ENCODE measurements at places on chromosomes 12 and 14.

GRCh38 chr12:102753802-102754201, 163.2 kb downstream of the PAH start:
- DNase-seq, result no peak

DNA sequence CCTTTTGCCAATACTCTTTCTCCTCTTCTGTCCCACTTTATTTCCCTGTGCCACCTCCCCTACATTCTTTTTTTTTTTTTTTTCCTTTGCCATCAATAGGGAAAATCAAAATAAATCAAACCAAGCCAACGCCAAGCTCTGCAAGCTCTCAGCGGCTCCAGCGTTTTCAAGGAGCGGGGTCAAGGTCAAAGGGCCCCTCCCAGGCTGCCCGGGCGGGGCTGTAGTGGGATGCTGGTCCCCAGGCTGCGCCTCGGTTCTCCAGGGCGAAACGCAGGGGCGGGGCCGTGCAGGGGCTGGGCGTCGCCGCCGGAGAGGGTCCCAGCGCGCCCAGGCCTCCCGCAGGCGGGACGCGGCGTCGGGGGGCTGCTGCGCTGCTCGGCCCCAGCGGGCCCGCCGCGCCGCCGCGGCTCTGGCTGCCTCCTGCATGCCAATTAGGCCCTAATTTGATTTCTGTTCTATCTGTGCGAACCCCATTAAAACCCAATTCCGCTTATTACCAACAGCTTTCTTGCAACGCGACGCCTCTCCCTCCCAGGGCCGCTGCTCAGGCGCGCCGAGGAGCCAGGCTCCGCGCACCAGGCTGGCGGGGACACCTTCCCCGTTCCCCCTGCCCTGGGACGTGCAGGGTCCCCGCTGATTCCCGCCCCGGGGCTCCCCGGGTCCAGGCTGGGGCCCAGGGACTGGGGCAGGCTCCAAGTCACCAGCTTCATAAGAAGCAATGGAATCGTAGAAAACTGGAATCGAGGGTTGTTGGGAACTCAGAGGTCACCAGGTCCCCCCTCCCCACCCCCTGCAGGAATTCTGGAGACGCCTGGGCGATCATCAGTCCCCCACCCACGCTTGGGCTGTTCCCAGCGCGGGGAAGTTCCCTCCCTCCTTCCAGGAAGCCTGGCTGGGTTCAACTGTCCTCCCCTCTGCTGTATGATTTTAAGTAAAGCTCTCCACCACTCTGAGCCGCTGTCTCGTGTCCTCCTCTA, 50.7 kb upstream of the MAP1LC3B2 start:
- peak; percentile 81 for DNase-seq

- no peak for DNase-seq
Measured at GRCh38 chr14:24321212-24321975, 10.1 kb downstream of the LTB4R start.

- DNase-seq, result no peak
Measured at GRCh38 chr14:41950428-41951151, 343.9 kb downstream of the LRFN5 start.

GRCh38 chr14:53710615-53711014, 246.0 kb downstream of the BMP4 start:
- no peak for DNase-seq

DNA sequence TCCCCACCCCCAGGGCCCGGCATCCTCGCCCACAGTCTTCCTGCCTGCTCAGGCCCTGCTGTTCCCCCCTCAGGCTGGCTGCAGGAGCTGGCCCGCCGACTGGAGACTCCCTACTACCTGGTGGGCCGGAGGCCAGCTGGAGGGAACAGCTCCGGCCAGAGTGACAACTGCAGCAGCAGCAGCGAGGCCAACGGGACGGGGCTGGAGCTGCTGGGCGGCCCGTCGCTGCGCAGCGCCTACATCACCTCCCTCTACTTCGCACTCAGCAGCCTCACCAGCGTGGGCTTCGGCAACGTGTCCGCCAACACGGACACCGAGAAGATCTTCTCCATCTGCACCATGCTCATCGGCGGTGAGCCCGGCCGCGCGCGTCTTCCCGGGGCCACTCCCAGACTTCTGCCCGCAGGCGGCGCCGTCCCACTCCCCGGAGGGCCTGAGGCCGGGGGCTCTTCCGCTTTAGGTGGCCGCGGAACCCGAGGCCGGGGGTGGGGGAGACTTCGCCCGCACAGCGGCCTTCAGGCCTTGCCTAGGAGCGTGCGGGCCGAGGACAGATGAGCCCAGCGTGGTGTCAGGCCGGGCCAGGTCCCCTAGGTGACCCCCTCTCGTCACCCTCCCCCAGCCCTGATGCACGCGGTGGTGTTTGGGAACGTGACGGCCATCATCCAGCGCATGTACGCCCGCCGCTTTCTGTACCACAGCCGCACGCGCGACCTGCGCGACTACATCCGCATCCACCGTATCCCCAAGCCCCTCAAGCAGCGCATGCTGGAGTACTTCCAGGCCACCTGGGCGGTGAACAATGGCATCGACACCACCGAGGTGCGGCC, 10.2 kb downstream of the KCNH3 start:
- no peak for DNase-seq

- DNase-seq, result no peak
Measured at GRCh38 chr12:131681257-131681620, 29.7 kb upstream of the SFSWAP start.

- peak; percentile 80 for DNase-seq
Measured at GRCh38 chr12:113854385-113855142, 111.6 kb downstream of the RBM19 start.

DNA sequence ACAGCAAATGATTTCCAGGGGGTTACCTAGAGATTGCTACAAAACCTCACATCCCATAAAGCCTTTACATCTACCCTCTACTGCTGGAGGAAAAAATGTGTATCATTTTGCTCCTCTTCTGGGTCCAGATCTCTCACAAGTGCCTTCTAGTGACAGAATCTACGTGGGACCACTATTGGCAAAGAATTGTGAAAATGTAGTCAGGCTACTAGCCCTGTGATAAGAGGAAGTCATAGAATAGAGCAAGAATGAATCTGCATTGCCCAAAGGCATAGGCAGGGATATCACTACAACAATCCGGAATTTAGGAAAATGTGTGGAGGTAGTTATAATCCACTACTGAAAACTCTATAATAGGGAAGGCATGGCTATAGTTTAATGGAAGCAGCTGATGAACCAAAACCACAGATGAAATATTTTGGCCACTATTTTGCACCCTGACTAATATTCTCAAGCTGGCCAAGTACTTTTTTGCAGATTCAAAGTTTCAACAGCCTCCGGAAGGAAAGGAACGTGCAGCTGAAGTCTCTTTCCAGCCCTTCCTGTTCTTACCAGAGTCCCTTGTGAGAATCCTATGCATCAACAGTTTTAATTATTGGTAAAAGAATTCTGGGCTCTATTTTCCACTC, 176.8 kb downstream of the PHLDA1 start:
- DNase-seq, result no peak

- DNase-seq, result no peak
Measured at GRCh38 chr12:14618983-14619382, 51.3 kb upstream of the PLBD1 start.

DNA sequence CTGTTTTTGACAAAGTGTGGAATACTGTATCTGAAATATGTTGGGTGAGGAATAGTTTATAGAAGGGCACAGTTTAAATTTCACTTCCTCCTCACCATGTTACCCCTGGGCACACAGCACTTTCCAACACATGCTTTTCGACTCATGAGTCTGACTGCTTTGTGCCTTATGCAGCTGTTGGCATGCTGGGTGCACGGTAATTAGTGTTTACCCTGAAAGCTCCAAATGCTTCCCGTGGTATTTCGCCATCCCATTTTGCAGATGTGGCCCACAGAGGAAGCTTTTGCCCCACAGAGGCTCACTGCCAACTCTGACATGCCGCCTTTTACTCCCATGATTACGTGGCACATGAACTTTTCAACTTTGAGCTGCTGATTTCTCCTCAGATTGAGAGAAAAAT, 168.6 kb downstream of the PRKCH start:
- DNase-seq, result peak; percentile 81

GRCh38 chr12:103444983-103445382, 50.8 kb downstream of the C12orf42 start:
- DNase-seq, result no peak

DNA sequence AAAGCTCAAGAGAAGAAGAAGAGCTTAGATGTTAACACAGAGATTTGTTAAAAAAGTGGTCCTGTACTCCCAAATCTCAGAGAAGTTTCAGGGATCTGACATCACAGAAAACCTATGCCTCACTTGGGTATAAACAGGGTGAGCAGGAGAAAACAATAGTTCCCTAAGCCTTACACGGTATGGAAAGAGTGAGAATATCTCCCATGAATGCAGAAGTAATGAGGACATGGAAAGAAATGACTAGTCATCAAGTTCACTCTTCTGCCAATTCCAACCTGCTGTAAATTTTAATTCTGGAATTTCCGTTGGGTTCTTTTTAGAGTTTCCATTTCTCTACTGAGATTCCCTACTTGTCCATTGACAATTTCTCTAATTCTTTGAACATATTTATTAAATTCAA, 6.2 kb upstream of the PTGER2 start:
- DNase-seq, result no peak

DNA sequence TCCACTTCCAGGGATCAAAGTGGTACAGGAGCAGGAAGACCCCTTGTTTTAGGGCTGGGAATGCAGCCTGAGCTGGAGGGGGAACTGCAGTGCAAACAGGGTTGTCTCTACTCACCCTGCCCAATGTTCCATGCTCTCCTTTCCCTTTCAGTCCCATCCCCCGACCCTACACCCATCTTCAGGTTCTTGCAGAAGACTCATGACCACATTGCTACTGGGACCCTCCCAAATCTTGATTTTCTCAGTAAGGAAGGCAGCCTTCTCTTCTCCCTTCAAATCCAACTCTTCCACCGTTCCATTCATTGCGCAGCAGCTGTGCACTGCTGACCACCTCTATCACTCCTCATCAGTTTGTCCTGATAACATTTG, 1.9 kb downstream of the SERPINA11 start:
- DNase-seq, result no peak

- no peak for DNase-seq
Measured at GRCh38 chr12:49823951-49824350, 4.3 kb downstream of the NCKAP5L start.

- no peak for DNase-seq
Measured at GRCh38 chr12:76202621-76203020, 118.1 kb upstream of the NAP1L1 start.

- no peak for DNase-seq
Measured at GRCh38 chr14:54368291-54368690, 28.5 kb upstream of the CDKN3 start.

GRCh38 chr12:18368594-18368993, 107.3 kb downstream of the PIK3C2G start:
- DNase-seq, result no peak

GRCh38 chr12:19695244-19696098, 256.2 kb downstream of the AEBP2 start:
- DNase-seq, result no peak

DNA sequence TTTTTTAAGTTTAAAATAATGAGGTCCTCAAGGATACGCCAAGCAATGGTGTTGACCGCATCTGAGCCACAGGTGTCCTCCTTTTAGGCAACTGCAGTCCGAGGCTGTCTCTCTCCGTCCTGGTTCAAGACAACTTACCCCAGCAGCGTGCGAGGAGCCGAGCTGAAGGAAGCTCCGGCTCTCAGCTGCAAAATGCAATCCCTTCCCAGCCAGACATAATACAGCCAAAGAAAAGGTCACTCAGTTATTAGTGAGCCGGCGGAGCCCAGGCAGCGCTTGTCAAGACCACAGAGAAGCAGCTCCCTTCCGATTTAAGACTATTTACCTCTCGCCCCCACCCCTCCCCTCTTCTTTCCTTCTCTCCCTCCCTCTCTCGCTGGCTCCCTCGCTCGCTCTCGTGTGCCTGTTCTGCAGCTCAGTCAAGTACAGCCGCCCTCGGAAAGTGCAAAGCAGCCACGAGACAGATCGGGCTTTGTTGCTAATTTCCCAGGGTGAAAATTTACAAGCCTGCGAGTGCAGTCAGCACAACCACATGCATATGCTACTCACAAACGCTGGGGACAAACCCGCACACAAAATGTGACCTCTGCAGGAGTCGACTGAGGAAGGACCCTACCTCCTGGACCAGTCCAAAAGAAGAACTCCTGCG, 363 bp upstream of the LMO3 start:
- peak; percentile 69 for DNase-seq

GRCh38 chr14:23572524-23572828, 4.9 kb upstream of the AP1G2 start:
- DNase-seq, result no peak

- peak; percentile 13 for DNase-seq
Measured at GRCh38 chr14:104563742-104564615, 15.6 kb upstream of the C14orf180 start.

DNA sequence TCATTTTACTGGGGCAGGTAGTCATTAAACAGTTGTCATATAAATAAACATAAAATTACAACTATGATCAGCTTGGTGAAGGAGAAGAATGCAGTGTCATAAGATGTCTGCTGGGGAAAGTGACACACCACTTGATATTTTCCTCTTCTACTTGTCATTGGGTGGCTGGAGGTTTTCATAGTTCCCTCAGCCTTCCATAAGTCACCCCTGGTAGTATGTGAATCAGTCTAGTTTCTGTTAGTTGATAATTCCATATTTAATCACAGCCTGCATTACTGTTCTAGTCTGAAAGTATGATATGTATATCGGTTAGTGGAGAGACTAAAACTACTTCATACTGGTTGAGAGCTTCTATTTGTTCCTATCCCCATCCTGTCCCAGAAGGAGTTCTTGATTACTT, 38.2 kb downstream of the PLEKHA5 start:
- no peak for DNase-seq

- DNase-seq, result no peak
Measured at GRCh38 chr12:76878099-76878898, 520 bp downstream of the CSRP2 start.

- DNase-seq, result no peak
Measured at GRCh38 chr14:68306934-68307789, 485.7 kb downstream of the ZFP36L1 start.

- no peak for DNase-seq
Measured at GRCh38 chr12:9762369-9762768, 1.7 kb upstream of the CD69 start.

- no peak for DNase-seq
Measured at GRCh38 chr12:31106101-31106803, 32.6 kb downstream of the DDX11 start.

GRCh38 chr12:121537814-121538698, 42.8 kb downstream of the KDM2B start:
- peak; percentile 72 for DNase-seq

DNA sequence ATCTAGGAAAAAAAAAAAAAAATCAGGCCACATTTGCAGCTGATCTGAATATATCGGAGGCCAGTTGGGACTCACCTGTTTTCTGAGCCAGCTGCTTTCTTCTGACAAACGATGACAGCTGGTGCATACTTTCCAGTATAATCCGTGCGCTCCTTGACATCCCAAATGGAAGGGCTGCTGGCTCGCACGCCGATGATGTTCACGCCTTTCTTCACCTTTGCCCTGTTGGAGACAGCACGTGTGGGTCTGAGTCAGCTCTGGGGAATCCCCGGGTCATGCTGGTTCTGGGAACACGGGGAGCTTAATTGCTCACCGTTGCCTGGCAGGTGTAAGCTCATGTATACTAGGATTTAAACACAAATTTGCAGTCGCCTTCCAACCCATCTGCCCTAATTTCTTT, 372.8 kb downstream of the TMEM132D start:
- no peak for DNase-seq

DNA sequence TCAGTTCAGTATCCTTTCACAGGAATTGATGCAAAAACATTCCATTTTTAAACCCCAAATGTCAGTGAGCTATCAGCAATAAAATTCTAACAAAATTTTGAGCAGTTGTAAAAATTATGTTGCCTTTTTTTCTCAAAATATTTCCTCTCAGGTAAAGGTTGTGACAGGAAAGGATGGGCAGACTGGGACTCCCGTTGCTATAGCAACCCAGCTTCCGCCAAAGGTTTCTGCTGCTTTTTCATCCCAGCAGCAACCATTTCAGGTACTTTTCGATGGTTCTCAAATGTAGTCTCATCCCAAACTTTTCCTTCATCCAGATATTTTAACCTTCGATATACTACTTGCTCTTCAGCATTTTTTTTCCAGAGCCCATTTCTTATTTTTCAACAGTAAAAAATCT, 13.6 kb downstream of the EP400 start:
- DNase-seq, result no peak
